ENCODE measurements at places on chromosomes 16 and 17.

- no peak for DNase-seq
Measured at GRCh38 chr17:27455236-27455913, 873 bp upstream of the KSR1 start.

GRCh38 chr17:21100636-21101035 lies 26.1 kb upstream of the DHRS7B start:
- DNase-seq = no peak

- no peak for DNase-seq
Measured at GRCh38 chr16:83308414-83308813, 499.4 kb upstream of the HSBP1 start.

- DNase-seq = no peak
Measured at GRCh38 chr16:54935266-54935968, 4.8 kb downstream of the IRX5 start.

DNA sequence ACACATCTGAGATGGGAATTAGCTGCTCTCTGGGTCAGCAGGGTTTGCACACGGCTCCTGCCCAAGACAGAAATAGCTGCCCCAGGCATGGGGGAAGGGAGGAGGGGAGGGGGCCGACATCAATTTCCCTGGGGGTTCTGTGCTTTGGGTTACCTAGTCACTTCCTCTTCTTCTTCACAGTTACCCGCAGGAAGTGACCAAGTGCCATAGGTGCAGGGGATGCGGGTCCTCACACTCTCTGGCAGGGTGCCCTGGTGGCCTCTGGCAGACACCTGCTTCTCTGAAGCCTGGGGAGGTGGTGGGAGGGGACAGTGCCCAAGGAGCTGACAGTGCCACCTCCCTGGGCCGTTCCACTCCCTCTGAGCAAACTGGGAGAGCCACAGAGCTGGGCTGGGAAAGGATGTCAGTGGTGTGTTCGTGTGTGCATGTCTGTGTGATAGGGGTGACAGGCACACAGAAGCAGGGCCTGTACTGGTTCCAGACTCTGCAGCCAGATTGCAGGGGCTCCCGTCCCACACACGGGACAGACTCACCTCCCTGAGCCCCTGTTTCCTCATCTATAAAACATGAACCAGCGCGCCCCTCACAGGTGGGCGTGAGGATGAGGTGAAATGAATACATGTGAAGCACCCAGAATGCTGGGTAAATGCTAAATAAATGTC lies 18.2 kb downstream of the SCN4A start:
- DNase-seq = no peak

DNA sequence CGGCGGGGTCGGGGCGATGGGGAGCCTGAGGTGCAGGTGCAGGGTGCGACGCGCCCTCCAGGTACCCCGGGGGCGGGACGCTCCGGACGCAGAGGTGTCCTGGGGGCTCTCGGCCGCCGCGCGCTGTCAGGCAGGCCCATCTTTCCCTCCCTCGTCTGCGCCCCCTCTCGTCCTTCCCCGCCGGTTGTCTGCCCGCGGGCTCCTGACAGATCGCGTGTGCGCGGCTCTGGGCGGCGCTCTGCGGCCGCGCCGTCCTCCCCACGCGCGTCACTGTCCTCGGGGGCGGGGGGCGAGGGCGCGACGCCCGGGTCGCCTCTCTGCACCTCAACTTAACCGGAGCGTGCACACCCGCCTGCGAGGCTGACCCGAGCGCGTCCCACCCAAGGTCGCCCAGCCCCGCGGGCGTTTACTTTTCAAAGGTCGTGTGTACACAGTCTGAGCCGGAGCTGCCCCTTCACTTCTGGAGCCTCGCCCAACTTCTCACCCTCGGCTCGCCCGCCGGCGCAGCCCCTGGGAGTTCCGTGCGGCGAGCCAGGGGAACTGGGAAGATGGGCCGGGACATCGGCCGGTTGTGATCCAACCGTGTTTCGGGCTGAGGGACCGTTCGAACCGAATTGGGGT lies 512 bp downstream of the AKAP1 start:
- DNase-seq = peak; percentile 61

DNA sequence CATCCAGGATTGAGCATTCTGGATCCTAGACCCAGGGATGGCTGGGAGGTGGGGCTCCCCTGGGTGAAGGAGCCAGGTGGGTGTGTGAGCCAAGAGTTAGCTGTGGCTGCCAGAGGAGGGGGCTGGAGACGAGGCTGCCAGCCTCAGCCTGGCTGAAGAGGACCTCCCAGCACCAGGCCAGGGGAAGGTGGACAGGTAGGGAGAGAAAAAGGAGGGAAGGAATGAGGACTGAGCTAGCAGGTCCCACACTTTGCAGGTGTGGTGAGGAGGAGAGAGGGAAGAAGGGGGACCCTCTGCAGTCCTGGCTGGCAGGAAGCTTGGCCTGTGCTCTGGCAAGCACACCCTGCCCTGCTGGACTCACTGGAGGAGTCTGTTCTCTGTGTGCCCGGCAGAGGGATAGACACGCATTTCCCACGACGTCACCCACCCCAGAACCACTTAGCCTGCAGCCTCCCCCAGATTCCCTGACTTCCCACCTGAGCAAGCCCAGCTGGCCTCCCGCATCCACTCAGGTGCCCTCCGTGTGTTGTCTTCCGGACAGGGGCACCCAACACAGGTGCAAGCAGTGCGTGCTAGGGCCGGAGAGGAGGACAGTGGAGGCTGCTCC lies 42.0 kb downstream of the SOCS3 start:
- DNase-seq = no peak

- no peak for DNase-seq
Measured at GRCh38 chr17:75849724-75850123, 5.4 kb downstream of the WBP2 start.

DNA sequence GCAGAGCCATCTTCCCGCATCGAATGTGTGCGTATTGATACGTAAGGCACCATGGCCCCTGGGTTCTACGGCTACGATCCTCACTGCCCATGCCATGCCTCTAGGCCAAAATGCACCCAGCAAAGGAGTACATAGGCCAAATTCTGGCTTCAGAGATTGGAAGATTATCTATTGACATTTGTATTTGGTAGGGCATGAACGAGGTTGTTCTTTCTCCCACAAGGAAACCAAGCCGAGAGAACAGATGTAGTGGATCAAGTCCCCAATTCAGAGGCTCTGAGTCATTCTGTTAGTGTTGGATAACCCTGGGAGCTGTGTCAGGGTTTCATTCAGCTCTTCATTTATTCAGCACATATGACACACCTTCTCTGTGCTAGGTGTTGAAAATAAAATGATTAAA lies 36.5 kb downstream of the HOXB1 start:
- no peak for DNase-seq

GRCh38 chr17:75662511-75662910 lies 4.4 kb downstream of the RECQL5 start:
- DNase-seq = no peak

DNA sequence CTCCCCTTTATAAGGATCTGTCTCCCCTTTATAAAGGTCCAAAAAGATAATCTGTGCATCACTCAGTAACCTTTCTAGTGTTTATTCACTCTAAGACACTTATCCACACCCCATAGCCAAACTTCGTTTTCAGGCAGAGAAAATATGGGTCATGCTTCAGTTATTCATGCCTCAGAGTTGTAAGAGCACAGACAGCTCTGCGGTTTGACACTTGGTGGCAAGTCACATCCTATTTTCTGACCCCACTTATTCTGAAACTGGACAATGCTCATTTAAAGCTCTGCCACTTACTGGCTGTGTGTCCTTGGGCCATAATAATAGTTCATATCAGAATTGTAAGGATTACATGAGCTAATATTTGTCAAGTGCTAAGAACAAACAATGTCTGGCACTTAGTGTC lies 2.0 kb upstream of the KRTAP2-1 start:
- no peak for DNase-seq

DNA sequence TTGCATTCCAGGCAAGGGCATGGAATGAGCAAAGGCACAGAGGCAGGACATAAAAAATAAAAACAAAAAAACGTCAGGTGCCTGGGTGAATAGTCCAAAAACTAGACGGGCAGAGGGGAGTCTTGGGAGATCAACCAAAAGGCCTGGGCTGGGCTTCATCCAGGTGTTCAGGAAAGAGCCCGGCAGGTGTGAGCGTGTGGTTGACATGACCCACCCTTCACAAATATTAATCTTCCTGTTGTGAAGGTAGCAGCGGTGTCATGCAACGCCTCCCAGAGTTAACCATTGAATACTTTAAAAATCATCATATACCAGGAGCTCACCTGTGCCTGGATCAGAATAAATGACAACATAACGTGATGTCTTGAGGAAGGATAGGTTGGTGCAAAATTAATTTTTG lies 90.6 kb downstream of the USP22 start:
- no peak for DNase-seq

- DNase-seq = no peak
Measured at GRCh38 chr16:89326721-89327120, 109.2 kb downstream of the ZNF778 start.

DNA sequence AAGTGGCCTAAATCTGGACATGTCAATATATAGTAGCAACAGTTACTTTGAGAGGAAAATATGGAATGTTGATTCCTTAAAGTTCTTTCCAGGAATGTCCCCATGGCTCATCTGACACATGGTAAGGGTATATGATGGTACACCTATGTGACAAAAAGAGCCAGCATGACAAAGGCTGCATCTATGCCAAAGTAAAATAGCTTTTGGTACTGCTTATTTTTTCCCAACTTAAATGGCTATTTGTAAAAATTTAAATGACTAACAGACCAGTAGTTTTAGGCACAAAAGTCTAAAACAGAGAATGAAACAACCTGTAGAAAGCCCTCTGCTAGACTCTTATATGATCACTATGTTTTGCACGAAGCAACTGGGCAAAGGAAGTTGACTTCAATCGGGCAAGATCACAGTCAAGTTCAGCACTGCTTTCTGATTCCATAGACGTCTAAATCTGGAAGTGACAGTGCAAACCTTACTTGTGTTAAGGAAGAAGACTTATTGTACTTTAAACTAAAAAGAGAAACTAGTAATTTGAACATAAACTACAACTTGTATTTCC lies 135.1 kb downstream of the SKAP1 start:
- no peak for DNase-seq

DNA sequence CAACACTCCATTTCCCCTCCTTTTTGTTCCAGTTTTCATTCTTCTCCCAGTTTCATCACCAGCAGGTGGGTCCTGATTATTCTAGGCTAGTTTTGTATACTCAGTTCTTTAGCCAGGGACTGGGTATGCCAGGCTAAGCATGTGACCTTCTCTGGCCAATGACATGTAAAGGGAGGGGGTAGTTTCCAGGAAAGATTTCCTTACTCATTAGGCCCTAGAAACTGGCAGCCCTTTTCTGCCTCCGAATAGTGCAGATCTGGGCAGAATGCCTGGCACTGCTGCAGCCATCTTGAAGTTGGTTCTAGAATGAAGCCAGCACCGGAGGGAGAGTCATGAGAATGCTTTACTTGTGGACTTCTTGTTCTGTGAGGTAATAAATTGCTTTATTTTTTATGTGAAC lies 126.9 kb upstream of the AXIN2 start:
- no peak for DNase-seq

GRCh38 chr16:55120408-55120807 lies 189.7 kb downstream of the IRX5 start:
- no peak for DNase-seq

DNA sequence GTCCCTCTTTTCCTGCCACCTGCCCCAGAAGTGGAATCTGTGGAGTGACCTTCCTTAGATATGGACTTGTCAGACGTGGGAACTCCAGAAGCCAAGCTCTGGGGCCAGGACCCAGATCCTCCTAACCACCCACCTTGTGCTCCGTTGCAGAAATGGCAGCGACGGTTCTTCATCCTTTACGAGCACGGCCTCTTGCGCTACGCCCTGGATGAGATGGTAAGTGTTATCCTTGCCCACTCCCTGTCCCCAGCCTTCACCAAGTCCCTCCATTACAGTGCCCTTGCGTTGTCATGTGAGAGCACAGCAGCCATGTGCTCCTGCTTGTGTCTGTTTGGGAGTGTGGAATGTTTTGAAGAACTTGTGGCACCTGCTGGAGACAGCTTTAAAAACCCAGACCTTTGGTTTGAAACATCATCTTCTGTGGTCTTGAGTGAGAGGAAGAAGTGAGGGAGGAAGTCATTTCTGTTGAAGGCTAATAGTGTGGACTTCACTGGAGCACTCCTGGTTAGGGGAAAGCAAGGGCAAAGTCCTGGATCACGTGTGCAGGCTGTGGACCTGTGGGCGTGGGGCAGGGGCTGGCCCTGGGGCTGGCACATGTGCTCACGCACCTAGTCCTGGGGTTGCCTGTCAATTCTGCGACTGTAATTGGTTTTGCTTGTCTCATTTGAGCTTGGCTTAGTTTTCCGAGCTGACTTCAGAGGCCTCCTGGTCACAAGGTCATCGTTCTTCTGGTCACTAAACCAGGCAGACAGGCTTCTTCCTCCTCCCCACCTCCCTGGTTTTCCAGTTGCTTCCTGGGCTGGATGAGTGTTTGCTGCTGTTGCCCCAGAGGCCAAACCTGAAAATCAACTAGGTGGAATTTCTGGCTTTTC lies 35.8 kb downstream of the MPRIP start:
- peak; percentile 46 for DNase-seq

DNA sequence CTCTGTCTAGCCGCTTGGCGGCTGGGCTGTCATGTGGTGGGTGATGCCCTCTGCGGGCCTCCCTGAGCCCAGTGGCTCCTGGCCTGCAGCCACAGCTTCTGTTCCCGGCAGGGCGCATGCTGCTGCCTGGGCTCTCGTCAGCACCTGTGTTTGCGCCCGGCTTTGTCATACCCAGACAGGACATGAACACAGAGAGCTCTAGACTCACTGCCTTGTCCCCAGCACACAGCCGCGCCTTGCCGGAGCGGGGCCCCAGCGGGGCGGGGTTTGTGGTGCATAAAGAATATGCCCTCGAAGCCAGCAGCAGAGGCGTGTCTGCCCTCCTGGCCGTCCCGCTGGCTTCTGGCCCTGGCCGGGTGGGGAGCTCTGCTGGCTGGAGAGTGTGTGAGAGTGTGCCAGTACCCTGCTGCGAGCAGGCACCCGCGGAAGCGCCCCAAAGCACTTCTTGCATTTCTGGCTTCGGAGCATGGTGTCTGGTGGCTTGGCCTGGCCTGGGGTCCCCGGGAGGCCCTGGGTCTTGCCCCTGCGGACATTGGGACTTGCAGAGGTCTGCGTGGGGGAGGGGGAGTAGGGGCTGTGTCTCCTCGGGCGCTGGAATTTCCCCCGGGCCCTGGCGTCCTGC lies 14.4 kb downstream of the ASPSCR1 start:
- peak; percentile 93 for DNase-seq

Measured in adrenal gland (tissue), 19 donors.